CD4-positive, alpha-beta T cell treated with Interleukin-12 subunit alpha and Interleukin-12 subunit beta, for 1 hour (primary cell): ENCODE measurements at places on chromosomes 1 and 21.

GRCh38 chr1:112927462-112927990 lies 28.5 kb downstream of the SLC16A1 start:
- DNase-seq, result no peak

- DNase-seq, result no peak
These were observed 30.9 kb downstream of the RGS5 start for GRCh38 chr1:163171826-163172225.

GRCh38 chr1:45730780-45731319 lies 19.6 kb downstream of the IPP start:
- no peak for DNase-seq

- no peak for DNase-seq
These were observed 170.7 kb downstream of the NR5A2 start for GRCh38 chr1:200198236-200198635.

DNA sequence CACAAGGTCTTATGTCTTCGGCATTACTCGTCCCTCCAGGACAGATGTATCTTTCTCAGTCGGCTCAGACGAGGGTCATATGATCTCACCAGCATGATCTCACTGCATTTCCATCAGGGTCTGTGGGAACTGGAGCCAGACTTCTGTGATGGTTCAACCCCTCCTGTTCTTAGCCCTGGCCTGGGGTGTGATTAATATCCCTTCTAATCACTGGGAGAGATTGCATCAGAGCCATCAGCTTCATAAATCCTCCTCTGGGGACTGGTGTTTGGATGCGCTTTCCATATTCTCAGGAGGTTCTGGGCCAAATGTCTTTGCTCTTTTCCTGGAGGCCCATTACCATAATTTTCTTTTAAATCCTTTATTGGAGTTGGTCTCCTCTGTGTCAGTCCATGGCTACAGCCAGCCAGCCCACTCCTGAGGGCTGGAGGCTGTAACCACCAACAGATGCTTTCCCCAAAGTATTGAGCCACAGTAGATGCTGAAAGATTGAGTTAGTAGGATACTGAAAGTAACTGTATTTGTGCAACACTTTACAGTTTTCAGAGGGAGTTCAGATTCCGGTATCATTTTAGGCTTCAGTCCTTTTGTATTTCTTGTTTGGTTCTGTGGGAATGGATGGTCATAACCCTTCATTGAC lies 20.0 kb downstream of the CACNA1E start:
- DNase-seq, result no peak

DNA sequence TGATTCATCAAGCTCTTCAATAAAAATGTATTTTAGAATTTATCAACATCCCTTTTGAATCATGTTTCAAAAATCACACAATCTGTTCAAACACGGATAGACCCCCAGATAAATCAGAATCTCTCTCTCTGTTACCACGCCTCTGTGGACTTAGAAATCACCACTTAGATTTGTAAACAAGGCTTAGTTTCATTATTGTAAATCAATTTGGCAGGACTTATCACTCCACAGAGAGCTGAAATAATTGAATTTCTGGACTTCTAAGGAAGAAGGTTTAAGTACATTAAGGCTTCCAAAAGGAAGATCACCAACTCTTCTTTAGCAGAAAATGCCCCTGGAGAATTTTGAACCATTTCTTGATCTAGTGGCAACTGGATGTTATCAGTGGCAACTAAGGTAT lies 100.4 kb downstream of the APP start:
- no peak for DNase-seq

- peak; percentile 63 for DNase-seq
These were observed 26.2 kb upstream of the DYNLT5 start for GRCh38 chr1:66725885-66726665.

DNA sequence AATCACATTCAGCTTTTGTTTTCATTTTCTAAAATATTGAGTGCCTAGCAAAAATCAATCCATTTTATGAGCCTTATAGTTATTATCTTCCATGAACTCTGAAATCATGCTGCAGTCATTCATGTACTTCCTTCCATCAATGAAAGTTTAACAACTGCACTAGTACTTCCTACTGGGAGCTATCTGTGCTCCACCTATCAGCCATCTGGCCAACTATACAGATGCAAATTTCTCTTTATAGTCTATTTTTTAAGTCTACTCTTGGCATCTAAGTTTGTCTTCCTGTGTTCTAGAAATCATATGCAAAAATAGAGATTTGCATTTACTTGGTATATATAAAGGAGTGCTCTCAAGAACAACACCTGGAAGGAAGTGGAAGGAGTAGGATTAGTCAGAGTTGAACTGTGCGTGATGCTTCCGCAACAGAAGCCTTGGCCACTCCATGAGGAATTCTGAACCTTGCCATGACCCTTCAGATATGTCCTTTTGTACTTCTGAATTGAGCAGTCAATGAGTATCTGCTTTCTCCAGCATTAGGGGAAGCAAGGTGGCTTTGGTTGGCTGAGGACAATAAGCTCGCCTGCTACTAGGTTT lies 403.2 kb upstream of the ADAMTS5 start:
- DNase-seq, result no peak

DNA sequence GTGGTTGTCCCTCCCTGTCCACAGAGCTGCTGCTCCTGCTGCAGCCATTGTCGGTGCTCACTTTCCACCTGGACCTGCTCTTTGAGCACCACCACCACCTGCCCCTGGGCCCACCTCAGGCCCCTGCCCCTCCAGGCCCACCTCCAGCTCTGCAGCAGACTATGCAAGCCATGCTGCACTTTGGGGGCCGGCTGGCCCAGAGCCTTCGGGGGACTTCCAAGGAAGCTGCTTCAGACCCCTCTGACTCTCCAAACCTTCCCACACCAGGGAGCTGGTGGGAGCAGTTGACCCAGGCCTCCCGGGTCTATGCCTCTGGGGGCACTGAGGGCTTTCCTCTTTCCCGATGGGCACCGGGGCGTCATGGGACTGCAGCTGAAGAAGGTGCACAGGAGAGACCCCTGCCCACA lies 5.9 kb downstream of the RUSC1 start:
- no peak for DNase-seq

- no peak for DNase-seq
These were observed 198.9 kb downstream of the TTLL7 start for GRCh38 chr1:83800066-83800465.

GRCh38 chr1:114892194-114892918 lies 37.7 kb downstream of the SYCP1 start:
- DNase-seq, result no peak
